ENCODE measurements at places on chromosomes 5 and 9.

DNA sequence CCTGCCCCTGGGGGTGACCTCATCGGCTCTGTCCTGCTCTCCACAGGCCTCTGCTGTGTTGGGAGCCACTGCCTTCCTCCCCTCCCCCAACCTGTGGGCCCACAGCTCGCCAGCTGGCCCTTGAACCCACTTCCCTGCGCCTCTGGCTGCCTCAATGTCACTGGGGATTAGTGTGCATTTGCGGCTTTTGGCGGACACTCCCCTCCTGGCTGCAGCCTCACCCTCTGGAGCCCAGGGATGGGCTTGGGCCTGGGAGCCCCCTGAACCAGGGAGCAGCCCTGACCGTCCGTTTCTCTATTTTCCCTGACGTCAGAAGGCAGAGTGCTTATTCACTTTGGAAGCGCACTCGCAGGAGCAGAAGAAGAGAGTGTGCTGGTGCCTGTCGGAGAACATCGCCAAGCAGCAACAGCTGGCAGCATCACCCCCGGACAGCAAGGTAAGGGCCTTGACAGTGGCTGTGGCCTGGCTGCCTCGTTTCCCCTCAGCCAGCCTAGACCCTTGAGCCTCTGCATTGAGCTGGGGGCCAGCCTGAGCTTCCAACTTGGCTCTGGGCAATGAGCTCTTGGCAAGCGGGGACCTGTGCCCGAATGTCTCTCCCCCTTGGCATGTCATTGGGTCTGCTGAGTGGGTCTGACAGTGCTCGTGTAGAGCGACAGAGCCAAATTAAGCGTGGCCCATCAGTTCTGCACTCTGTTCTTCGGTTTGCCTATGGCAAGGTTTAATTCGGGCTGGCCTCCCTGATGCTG, 73.1 kb downstream of the RGS3 start:
- peaks cover 9% of the 10 kb centered on the region for H3K36me3 ChIP-seq
- no peak overlapping the region for H3K4me3 ChIP-seq
- H3K4me1 ChIP-seq = peaks cover 15% of the 10 kb centered on the region

DNA sequence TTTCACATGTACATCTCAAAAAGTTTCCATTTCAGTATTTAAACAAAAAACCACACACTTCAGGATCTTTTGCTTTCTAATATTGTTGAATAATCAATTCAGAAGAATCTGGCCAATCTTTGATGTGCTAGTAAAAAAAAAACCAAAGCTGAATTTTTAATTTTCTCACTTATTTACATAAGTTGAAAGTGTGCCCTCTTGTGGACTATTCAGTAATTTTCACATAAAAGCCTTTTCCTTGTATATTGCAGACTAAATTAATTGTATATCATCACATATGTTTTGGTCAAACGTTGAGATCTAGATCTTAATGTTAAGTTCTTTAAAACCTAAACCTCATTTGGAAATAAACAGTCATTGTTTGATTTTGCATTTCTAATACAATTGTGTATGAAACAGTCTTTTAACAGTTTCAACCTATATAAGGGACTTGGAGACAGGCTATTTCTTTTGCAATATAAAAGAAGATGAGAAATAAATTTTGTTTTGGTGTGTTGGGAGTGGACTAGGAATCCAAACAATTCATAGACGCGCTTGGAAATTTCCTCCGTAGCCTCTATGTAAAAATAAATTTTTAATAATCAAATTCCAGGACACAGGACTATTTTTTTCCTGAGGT, 68.1 kb downstream of the NIPBL start:
- no peak for DNase-seq
- no peaks in the 10 kb centered on the region for H3K36me3 ChIP-seq
- H3K27me3 ChIP-seq = no peaks in the 10 kb centered on the region
- H3K27ac ChIP-seq = no peak overlapping the region
- H3K4me1 ChIP-seq = no peaks in the 10 kb centered on the region

DNA sequence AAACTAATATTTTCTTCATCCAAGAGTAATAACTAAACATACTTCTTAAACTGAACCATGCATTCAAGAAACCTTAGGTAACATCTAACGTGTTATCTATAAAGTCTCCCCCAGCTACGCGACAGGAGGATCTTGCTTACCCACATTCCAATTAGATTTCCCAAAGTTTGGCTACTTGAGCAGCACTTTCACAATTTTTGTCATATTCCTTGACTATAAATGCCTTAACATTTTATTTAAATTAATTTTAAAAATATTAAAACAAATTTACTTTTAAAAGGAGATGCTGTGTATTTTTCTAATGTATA, 25.3 kb upstream of the IFNE start:
- no peaks in the 10 kb centered on the region for H3K27me3 ChIP-seq
- H3K4me1 ChIP-seq = no peaks in the 10 kb centered on the region
- DNase-seq = no peak
- no peak overlapping the region for H3K4me3 ChIP-seq

DNA sequence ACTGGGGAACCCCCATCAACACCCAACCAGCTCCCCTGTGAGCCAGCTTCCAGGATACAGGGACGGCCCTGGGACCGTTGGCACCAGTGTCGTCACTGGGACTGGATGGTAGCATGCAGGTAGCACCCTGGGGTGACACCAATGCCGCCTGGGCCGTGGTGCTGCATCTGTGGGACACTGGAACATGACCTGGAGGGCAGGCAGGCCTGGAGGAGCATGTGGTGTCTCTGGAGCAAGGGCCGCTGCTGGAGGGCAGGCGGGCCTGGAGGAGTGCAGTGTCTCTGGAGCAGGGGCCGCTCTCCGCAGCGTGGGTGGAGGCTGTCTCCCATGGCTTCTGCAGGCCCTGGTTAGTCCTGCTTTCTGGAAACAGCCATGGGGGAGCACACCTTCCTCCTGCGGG, 13.1 kb downstream of the LPCAT1 start:
- H3K4me1 ChIP-seq = no peaks in the 10 kb centered on the region
- no peaks in the 10 kb centered on the region for H3K27me3 ChIP-seq
- H3K4me3 ChIP-seq = no peak overlapping the region
- peaks cover 35% of the 10 kb centered on the region for H3K36me3 ChIP-seq
- peak; percentile 7 for DNase-seq
